ENCODE measurements at places on chromosomes 7 and 10.

DNA sequence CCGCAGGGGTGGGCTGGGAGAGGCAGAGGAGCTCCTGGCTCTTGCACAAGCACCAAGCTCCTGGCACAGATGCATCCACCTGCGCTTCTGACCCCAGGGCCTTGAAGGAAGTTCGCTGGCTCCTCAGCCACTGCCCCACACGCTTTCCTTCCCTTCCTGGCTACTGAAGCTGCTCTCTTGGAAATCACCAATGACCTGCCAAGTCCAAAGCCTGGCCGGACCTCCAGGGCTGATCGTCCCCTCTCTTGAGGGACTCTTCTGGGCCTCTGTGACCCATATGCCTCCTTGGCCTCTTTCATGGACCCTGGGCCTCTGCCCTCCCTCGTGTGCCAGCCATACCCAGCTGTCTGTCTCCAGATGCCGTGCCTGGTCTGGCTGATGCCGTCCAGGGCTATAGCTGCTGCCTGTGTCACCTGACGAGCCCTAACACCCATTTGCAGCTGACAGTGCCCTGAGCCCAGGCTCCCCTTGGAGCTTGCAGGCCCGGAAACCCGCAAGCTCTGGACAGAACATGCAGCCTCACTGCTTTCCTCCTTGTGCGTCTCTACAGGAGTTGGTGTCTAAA, 113.4 kb downstream of the PRKAG2 start:
- no peak for DNase-seq

DNA sequence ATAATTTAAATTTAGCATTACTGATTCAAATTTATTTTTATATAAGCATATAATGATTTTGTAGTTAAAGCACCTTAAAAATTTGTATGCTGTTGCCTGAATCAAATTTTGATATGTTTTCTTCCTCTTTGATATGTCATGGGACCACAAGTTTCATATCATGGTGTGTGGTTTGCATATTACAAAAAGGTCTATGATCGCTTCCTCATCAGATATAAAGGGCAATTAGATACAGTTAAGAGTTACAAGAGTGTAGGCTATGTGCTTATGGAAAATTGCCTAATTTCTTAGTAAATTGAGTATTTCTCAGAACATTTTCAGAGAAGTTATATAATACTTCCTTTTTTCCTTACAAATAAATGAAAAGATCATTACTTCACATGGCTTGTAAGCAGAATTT, 22.2 kb downstream of the MRC1 start:
- DNase-seq, result no peak

DNA sequence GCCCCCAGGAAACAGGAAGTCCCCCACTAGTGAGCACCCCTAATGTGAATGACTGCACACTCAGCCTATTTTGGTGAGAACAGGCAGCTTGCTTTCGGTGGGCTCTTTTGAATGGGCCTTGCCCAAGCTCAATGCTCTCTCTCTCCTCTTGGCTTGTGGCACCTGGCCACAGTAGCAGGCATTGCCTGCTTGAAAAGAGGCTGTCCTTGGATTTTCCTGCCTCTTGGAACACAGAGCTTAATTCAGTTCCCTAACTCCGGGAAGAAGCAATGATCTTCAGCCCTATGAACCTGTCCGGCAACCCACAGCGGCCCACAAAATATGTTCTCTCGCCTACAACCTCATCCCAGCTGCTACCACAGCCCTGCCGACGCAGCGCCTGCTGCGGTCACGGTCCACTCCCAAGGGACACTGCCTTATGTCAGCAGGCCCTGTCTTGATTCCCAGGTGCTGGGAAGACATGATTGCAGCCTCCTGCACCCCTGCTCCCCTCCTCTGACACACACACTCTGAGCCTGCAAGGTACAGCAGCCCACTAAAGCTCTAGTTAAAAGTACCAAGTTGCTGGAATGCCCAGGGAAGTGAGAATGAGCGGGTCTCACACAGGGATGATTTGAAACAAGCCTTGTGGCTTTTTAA, 715.5 kb upstream of the GALNT17 start:
- DNase-seq, result no peak

DNA sequence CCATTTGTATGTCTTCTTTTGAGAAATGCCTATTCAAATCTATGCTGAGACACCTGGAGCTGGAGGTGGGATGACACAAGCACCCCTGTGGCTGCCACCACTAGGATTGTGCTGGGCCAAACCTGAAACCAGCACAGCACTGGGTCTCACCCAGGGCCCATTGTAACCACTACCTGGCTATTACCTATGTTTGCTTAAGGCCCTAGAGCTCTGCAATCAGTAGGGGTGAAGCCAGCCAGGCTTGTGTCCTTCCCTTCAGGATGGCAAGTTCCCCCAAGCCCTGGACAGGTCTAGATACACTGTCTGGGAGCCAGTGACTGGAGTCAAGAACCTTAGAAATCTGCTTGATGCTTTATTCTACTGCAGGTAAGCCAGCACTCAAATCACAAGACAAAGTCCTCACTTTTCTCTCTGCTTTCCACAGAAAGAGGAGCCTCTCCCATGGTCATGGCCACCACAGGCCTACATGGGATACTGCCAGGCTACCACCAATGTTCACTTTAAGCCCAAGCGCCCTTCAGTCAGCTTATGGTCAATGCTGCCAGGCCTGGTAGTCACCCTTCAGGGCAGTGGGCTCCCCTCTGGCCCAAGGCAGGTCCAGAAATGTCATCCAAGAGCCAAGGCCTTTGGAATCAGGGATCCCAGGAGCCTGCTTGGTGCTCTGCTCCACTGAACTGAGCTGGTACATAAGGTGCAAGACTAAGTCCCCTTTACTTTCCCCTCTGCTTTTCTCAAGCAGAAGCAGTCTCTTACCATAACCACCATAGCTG, 105.3 kb downstream of the BMS1 start:
- no peak for DNase-seq

- DNase-seq, result no peak
These were observed 137.7 kb upstream of the MDFIC start for GRCh38 chr7:114784177-114784576.

- DNase-seq, result no peak
These were observed 22.4 kb upstream of the KLF6 start for GRCh38 chr10:3807211-3807927.

GRCh38 chr10:97331153-97331703, 3.3 kb downstream of the FRAT2 start:
- no peak for DNase-seq

DNA sequence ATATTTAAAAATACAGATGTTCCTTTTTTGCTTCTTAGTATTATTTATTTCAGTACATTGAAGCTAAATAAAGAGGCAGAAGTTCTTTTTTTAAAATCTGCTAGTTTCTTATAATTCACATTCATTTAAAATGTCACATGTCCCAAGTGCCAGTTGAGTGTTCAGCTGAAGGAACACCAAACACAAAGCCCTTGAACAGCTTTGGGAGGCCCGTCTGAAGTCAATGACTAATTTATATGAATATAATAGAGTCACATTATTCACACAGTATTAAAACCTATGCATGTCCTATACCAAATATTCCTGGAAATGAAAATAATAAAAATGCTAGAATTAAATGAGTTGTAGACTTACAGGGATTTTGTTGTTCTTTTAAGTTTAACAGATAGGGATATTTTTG, 70.3 kb downstream of the GNAI1 start:
- DNase-seq, result no peak

DNA sequence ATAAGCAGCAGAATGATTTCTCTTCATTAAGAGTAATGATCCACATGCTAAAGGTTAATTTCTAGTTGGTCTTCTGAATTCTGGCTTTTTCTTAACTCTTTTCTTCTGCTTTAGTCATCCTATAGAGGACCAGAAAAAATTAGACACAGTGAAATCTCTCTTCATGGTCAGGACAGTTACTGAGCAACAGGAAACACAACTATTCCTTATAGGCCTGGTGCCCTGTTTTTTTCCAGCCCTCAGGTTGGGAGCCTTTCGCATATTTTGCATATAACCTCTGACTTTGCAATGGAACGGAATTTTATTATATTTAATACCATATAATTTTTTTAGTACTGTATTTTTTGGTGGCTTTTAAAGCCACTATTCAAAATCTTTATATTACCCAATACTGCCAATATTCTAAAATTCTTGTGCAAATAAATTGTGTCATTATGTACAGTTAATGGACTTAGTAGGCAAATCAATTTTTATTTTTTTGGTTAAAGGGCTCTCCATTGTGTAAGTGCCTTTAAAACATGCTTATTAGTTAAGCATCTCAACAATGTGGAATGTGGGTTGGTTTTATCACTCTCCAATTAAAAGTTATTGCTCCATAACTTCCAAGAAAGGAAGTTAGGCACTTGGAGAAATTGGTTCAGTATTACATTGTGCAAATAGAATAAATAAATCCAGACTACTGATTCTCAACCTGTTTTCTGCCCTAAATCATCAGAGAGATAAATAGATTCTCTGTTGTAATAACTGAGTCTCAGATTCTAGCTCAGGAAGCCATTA, 22.5 kb downstream of the ARL4A start:
- no peak for DNase-seq

- no peak for DNase-seq
These were observed 5.5 kb upstream of the UNC5B start for GRCh38 chr10:71206911-71207310.

DNA sequence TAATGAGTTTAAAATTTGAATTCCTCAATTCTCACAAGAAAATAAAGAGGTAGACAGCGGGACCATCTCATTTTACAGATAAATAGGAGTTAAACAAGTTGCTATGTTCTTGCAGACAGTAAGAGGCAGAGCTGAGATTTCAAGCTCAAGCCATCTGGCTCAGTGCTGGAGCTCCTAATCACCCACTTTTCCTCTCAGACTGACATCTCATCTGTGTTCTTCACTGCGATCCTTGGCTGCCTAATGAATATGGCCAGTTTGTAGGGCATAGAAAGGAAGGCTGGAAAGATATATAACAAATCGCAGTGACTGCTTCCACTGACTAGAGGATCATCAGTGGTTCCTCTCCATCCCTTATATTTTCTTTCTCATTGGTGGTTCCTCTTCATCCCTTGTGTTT, 151.2 kb downstream of the MPP7 start:
- DNase-seq, result no peak

DNA sequence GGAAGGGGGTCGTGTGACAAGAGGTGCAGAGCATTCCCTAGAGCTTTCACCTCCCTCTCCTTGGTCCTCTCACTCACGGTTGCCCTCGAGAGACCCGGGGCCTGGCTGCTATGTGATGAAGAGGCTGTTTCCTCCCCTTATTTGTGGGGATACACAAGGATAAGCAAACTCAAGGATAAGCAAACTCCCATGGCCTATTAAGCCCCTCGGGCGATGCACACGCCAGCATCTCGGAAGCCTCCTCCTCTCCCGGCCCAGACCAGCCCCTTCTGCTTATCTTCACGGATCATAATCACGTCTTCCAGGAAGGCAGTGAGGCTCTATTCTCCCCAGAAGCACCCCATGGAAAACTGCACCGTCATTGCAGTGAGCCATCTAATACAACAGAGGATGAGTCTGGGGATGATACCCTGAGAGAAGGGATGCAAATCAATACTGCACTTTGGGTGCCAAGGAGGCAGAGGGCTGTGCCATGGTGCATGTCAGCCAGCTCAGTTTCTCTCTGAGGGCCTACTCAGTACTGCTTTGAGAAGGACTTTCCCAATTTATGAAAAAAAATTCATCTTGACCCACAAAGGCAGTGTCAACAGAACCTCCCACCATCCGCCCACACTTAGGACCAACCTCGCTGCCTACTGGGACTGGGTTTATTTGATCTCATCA, 22.2 kb downstream of the TMEM273 start:
- DNase-seq, result no peak

DNA sequence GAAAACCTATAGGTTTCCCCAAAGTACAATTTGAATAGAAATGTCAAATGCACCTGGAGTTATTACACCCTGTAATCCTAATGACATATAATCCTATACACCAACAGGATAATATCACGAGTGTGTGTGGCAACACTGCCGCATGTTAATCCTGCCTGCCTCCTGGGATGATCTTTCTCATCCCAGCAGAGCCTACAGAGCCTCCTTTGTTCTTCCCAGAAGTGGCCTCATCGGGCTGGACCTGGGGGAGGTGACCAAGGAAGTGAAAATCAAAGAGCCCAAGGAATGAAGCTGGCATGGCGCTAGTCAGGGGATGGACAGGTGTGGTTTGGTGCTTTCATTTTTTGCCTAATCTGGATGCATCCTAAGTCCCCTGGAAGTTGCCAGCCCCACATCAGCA, 29.5 kb upstream of the LEP start:
- DNase-seq, result no peak

- DNase-seq, result no peak
These were observed 77.5 kb downstream of the SLC16A9 start for GRCh38 chr10:59631882-59632807.

DNA sequence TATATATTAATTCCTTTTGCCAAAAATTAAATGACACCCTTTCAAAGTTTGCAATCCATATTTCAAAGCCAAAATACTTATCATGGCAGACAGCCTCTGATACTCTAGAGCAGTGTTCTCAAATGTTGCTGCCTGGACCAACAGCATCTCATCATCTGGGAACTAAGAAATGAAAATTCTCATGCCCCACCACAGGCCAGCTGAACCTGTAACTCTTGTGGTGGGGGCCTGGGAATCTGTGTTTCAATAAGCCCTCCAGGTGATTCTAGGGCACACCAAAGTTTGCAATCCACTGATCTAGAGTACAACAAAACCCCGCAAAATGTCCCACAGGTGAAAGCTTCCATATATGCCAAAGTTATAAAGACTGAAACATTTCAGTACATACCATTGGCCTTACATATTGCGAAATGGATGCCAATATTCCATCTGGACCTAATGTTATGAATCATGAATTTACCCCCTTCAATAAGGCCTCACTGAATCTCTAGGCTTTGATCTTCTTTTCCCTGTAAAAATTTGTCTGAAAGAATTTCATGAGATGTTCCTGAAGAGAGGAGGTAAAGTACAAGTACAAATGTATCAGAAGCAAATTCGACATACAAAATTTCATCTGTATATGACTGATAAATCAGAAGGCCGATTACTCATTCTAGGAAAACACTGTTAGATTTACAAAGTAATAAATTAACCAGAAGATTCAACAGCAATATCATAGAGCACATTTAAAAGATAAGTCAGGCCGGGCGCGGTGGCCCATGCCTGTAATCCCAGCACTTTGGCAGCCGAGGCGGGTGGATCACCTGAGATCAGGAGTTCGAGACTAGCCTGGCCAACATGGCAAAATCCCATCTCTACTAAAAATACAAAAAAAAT, 25.3 kb upstream of the EPC1 start:
- no peak for DNase-seq

DNA sequence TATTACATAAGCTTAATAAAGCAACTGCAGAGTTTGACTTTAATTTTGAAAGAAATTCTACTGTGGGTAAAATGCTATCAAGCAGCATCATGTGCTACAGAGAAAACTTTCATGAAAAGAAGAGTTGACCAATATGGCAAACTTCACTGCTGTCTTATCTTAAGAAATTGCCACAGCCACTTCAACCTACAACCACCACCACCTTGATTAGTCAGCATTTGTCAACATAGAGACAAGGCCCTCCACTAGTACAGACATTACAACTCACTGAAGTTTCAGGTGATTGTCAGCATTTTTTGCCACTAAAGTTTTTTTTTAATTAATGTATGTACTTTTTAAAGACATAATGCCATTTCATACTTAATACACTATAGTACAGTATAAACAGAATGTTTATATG, 350.3 kb downstream of the HPSE2 start:
- DNase-seq, result no peak

- no peak for DNase-seq
These were observed 1.1 kb upstream of the VIM start for GRCh38 chr10:17226891-17227303.

Measured in brain pericyte (primary cell).